Osteocyte (in vitro differentiated cells): ENCODE measurements at places on chromosomes 3 and 15.

GRCh38 chr3:133930341-133930933 is 34.8 kb upstream of the RAB6B start:
- no peaks in the 10 kb centered on the region for H3K27me3 ChIP-seq
- no peaks in the 10 kb centered on the region for H3K36me3 ChIP-seq
- no peak overlapping the region for H3K27ac ChIP-seq
- no peak overlapping the region for H3K4me3 ChIP-seq

GRCh38 chr3:128112357-128112968 is 11.1 kb downstream of the RUVBL1 start:
- H3K4me1 ChIP-seq, result peaks cover 33% of the 10 kb centered on the region
- peak overlapping the region; percentile 96 for H3K27ac ChIP-seq
- H3K4me3 ChIP-seq, result peak overlapping the region; percentile 36
- H3K36me3 ChIP-seq, result peaks cover 23% of the 10 kb centered on the region

GRCh38 chr15:92164327-92165000 is 229.2 kb upstream of the ST8SIA2 start:
- peaks cover 12% of the 10 kb centered on the region for H3K4me1 ChIP-seq
- H3K27ac ChIP-seq, result no peak overlapping the region
- no peaks in the 10 kb centered on the region for H3K36me3 ChIP-seq
- no peak overlapping the region for H3K4me3 ChIP-seq
- no peak for DNase-seq

DNA sequence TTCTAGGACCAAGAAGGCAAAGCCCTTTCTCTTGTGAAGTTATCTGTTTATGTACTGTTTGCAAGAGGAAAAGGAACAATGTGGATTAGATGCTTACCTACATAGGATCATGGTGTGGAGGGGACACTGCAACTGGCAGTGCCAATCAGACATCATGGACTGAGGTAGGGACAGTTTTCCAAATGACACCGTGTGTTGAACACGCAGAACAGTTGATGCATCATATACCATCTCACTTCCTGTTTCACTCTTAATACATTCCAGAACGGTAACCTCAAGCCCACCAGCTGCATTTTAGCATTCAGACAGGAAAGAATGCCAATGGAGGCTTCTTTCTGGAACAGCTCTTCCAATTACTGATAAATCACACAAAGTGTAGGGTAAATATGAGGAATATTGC is 397.7 kb upstream of the LMCD1 start:
- H3K27ac ChIP-seq, result no peak overlapping the region
- no peak overlapping the region for H3K4me3 ChIP-seq
- no peaks in the 10 kb centered on the region for H3K4me1 ChIP-seq
- H3K27me3 ChIP-seq, result peaks cover 9% of the 10 kb centered on the region

DNA sequence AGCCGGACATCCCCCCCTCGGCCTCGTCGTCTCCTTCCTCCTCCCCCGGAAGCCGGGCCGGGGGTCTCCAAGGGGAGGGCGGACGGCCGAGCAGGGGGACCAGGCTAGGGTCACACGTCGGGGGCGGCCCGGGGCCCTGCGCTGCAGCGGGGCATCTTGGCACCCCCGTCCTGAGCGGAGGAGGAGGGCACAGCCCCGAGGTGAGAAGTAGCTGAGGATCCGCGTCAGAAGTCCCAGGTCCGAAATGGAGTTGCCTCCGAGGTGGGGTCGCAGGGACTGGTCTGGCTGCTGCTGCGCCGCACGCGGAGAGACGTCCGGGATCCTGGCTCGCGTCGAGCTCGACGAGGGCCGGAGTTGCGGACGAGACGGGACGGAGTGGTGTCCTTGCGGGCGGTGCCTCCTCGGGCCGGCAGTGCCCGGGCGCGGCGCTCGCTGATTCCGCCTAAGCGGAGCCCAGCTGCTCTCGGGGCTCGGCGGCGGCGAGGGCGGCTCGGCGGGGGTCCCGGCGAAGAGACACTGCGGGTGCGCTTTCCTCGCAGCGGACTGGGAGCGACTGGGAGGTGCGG is at the start of gene ADCY5:
TSS of gene ADCY5 (minus strand) at position 555 of the 566 bp plus-strand sequence. CDS start at position 10, 545 bp downstream.
- peak within 1 kb of the TSS; percentile 73 for H3K4me3 ChIP-seq
- peaks cover 13% of the 10 kb centered on the region for H3K4me1 ChIP-seq
- no peak within 1 kb of the TSS for H3K27ac ChIP-seq
- no peak for DNase-seq
- no peaks in the 10 kb centered on the region for H3K36me3 ChIP-seq
- H3K27me3 ChIP-seq, result peaks cover 44% of the 10 kb centered on the region

DNA sequence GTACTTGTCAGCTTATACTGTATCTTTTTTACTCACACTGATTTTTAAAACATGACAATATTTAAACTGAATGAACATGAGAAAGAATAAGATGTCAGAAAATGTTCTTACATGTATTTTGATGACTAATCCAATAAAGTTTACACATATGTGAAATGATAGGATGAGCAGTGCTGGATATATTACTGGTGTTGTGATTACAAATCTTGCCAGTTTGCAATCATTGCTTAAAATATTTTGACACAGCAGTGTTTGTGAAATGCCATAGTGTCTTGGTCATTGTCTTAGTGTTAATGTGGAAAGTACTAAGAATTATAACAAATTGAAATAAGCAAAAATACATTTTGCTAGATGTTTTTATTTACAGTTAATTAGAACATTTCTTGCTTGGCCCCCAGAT is 118.7 kb upstream of the MLF1 start:
- H3K36me3 ChIP-seq, result no peaks in the 10 kb centered on the region
- no peak overlapping the region for H3K4me3 ChIP-seq
- DNase-seq, result no peak

DNA sequence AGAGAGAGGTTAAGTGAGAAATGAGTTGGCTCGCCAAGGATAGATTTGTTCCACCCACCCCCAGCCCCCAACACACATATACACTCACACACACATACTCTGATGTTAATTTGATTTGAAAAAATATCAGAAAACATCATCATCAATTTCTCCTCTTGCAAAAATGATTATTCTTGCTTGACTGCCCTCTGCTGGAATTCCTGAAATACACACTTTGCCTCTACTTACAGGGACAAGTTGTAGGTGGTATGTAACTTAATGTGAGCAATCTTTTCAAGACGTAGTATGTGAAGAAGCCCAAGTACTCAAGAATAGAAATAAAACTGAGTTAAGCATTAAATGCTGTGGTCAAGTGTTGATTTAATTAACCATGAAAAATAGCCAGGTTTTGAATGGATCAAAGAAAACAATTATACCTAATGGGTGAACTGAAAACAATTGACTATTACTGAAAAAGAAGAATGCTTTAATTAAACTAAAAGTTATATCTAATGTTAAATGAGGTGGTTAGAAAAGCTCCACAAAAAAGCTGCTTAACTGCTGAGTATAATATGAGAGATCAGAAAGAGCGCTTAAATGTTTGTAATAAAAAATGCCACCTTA is 46.6 kb upstream of the MDFIC2 start:
- no peak for DNase-seq
- no peaks in the 10 kb centered on the region for H3K36me3 ChIP-seq
- H3K27ac ChIP-seq, result no peak overlapping the region
- no peaks in the 10 kb centered on the region for H3K4me1 ChIP-seq

- H3K36me3 ChIP-seq, result no peaks in the 10 kb centered on the region
- H3K27me3 ChIP-seq, result peaks cover 4% of the 10 kb centered on the region
Observed at GRCh38 chr3:108936924-108937689, 16.6 kb downstream of the GUCA1C start.

GRCh38 chr15:46676233-46677206 is 1040.8 kb upstream of the SEMA6D start:
- DNase-seq, result no peak
- no peaks in the 10 kb centered on the region for H3K4me1 ChIP-seq
- no peaks in the 10 kb centered on the region for H3K27me3 ChIP-seq
- no peak overlapping the region for H3K4me3 ChIP-seq
- no peak overlapping the region for H3K27ac ChIP-seq
- H3K36me3 ChIP-seq, result no peaks in the 10 kb centered on the region

- H3K27ac ChIP-seq, result peak overlapping the region; percentile 43
- no peak for DNase-seq
- no peaks in the 10 kb centered on the region for H3K27me3 ChIP-seq
- no peak overlapping the region for H3K4me3 ChIP-seq
Observed at GRCh38 chr15:64667736-64668161, 107.6 kb downstream of the RBPMS2 start.

DNA sequence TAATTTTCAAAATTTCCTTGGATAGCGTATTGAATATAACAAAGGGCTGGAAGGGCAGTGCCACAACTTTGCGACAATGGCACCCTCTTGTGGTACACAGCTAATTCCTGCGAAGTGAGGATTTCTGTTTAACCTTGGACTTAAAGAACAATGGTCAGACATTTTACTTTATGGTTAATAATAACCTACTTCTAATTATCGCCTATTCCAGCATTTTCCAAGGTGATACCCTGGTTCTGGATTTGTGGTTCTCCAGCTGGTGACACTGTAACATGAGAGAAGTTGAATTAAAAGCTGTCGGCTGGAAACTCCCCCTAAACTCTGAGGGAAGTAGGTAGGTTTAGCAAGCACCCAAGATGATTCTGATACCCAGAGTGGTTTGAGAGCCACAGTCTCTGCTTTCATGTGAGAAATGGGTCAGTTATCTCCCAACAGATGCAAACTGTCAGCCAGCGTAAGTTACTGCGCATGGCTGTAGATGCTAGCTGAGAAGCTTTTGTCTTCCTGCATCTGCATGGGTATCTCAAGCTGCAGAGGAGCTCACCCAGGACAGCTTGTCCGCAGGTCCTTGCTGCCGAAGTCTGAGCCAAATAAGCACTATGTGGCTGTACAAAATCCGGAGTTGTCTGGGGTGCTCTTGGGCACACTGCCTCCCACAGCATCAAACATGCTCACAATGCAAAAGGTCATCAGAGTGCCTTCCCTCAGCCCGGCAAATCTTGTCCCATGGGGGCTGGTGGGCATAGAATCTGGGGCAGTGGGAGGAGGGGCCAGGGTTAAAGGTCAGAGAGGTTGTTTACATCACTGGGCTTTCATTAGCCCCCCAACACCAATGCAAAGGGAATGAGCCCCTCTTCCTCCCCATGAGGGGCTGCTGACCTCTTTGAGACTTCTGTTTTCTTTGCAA is 6.6 kb upstream of the CHSY1 start:
- H3K4me1 ChIP-seq, result peaks cover 9% of the 10 kb centered on the region
- H3K4me3 ChIP-seq, result no peak overlapping the region
- peaks cover 13% of the 10 kb centered on the region for H3K27me3 ChIP-seq
- H3K27ac ChIP-seq, result no peak overlapping the region
- no peak for DNase-seq

DNA sequence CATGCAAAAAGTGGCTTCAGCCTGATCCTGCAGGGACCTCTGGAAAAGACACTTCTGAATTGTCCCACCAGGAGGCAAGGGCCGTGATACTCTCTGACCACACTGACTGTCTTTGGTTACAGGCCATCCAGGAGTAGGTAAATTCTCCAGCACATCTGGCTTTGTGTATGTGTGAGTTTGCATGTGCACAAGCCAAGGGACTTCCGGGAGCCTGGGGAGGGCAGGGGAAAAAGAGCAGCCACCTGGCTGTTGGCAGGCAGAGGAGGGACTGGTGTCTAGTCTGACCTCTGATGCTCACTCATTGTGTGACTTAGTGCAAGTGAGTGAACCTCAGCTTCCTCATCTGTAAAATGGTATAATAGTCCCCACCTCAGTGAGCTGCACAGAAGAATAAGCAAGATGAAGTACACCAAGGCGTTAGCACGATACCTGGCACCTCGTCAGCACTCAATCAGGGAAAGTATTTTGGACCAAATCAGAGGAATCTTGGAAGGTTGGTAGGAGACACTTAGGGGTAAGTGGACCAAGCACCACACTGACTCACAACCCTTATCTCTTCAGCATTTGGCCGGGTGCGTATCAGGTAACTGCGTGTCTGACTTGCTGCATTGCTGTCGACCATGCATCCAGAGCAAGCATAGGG is 19.1 kb downstream of the KLHL6 start:
- H3K4me1 ChIP-seq, result peaks cover 14% of the 10 kb centered on the region
- DNase-seq, result no peak
- H3K27me3 ChIP-seq, result peaks cover 26% of the 10 kb centered on the region
- H3K27ac ChIP-seq, result no peak overlapping the region
- no peaks in the 10 kb centered on the region for H3K36me3 ChIP-seq
- no peak overlapping the region for H3K4me3 ChIP-seq

DNA sequence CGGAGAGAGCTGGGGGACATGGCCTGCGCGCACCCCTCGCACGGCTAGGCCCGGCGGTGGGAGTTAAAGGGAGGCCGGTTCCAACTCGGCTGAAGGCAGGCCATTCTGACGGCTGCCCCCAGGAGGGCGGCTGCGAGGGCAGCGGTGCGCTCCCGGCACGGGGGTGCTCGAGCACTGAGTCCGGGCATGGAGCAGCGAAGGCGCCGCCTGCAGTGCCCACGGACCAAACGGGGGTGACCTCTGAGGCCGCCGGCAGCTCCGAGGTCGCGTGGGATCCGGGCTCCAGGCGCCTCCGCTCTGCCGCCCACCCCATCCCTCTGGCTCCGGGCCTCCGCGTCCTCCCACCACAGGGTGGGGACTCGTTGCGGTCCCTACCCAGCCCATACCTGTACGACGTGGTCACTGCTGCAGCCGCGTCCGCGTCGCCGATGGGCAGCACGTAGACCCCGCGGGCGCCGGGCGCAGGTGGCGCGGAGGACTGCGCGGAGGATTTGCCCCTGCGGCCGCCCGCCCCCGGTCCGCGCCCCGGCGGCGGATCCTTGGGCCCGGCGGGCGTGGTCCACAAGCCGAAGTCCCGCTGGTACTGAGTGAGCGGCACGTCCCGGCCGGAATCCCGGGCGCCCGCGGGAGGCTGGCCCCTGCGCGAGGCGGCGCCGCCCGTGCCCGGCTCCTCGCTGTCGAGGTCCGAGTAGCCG is 469 bp downstream of the MAP6D1 start:
- H3K36me3 ChIP-seq, result peaks cover 7% of the 10 kb centered on the region
- peaks cover 20% of the 10 kb centered on the region for H3K4me1 ChIP-seq

GRCh38 chr15:78274994-78275393 is 10.6 kb downstream of the DNAJA4 start:
- H3K4me3 ChIP-seq, result no peak overlapping the region
- H3K27ac ChIP-seq, result no peak overlapping the region
- peaks cover 12% of the 10 kb centered on the region for H3K4me1 ChIP-seq
- H3K36me3 ChIP-seq, result peaks cover 3% of the 10 kb centered on the region
- H3K27me3 ChIP-seq, result peaks cover 17% of the 10 kb centered on the region

DNA sequence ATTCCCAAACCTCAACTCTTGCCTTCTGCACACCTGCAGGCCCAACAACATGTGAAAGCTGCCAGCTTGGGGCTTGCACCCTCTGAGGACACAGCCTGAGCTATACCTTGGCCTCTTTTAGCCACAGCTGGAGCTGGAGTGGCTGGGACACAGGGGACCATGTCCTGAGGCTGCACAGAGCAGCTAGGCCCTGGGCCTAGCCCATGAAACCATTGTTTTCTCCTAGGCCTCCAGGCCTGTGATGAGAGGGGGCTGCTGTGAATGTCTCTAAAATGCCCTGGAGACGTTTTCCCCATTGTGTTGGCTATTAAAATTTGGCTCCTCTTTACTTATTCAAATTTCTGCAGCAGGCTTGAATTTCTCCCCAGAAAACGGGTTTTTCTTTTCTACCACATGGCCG is 7.2 kb downstream of the ZKSCAN7 start:
- no peak for DNase-seq
- H3K4me1 ChIP-seq, result peaks cover 13% of the 10 kb centered on the region
- H3K4me3 ChIP-seq, result no peak overlapping the region
- no peaks in the 10 kb centered on the region for H3K27me3 ChIP-seq

GRCh38 chr3:193594946-193595689 is 2.1 kb downstream of the OPA1 start:
- peaks cover 36% of the 10 kb centered on the region for H3K4me1 ChIP-seq
- H3K27me3 ChIP-seq, result no peaks in the 10 kb centered on the region
- peaks cover 8% of the 10 kb centered on the region for H3K36me3 ChIP-seq
- no peak for DNase-seq

- H3K27me3 ChIP-seq, result peaks cover 19% of the 10 kb centered on the region
- peak; percentile 36 for DNase-seq
- no peaks in the 10 kb centered on the region for H3K36me3 ChIP-seq
- no peak overlapping the region for H3K4me3 ChIP-seq
- no peak overlapping the region for H3K27ac ChIP-seq
Observed at GRCh38 chr15:79987569-79987955, 16.6 kb upstream of the BCL2A1 start.
